ENCODE measurements at places on chromosomes 11 and 22. TPM values are rescaled to one million over a fixed set of nuclear protein-coding genes. Genes with fewer than 3 reads are reported as not detected.

The PRODH gene
- total RNA-seq = 12.4 TPM

The LRRC32 gene
- 83.7 TPM for total RNA-seq

- DNase-seq = no peak
Measured at GRCh38 chr11:21582791-21583190, 610.1 kb upstream of the ANO5 start.

DNA sequence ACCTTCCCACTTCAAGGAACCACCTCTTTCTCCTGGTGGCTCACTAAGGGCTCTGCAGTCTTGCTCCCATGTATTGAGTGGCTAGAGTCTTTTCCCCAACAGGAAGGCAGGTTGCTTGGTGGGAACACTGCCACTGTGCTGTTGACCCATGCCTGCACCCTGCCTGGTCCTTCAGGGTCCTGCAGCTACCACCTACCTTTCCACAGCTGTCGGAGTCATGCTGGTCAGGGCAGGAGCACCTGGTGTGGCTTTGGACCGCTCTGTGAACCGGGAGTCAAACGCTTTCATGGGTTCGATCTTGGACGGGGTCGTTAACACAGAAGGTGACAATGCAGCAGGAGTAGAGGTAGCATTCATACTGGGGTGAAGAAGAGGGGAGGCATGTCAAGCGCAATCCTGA is 56.1 kb downstream of the HIRA start:
- no peak for DNase-seq

- no peak for DNase-seq
Measured at GRCh38 chr11:82673631-82674030, 60.0 kb downstream of the FAM181B start.

The CDC42BPG gene
- total RNA-seq = 28.5 TPM

The LMNTD2 gene
- 8.8 TPM for total RNA-seq

DNA sequence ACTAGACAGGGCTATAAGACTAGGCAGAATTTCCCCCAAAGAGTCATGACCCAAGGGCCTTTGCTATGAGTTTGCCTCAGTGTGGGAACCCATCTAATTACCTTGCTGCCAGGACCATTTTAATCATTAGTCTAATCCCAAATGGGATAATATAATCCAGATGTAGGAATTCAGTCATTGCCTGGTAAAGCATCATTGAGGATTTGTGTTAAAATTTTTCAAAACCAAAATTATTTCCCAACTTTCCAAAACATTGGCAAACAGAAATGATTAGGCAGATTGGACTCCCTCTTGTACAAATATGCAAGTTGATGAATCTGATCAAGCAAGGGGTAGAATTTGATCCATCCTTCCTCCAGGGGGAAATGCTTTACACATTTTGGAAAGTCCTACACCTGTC is 16.2 kb upstream of the MMP13 start:
- DNase-seq = no peak

DNA sequence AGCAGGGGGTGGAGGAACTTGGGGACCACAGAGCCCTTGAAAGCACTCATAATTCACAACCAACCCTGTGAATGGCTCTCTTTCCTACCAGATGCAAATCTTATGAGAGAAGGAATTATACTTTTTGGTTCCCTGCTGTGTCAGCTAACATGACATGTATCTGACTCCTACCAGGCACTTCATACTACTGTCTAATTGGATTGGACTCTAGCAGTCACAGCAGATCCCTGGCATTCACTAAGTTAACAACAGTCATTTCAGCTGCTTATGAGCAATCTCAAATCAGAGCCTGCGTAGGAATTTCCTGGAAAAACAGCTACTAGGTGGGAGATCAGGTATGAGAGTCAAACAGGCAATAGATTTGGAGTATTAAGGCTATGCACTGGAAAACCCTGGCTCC is 11.1 kb upstream of the ENDOD1 start:
- no peak for DNase-seq

The C11orf87 gene
- total RNA-seq = 5.9 TPM

DNA sequence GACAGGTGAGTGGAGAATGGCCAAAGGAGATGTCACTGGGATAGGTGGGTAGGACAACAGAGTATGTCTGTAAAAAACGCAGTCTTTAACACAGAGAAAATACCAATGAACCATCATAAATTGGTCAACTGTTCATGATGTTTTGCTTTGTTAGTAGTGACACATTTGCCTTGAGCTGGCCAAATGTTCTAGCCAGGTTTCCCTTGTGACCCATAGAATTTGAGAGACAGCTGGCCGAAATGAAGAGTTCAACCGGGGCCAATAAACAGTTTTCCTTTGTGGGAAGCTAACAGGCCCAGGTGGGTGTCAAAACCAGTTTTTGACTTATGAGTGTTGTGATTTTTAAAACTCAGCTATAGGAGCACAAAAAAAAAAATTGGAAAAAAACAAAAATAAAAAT is 116.6 kb upstream of the BID start:
- DNase-seq = no peak

- peak; percentile 81 for DNase-seq
Measured at GRCh38 chr22:50293441-50294318, 13.8 kb downstream of the PLXNB2 start.

DNA sequence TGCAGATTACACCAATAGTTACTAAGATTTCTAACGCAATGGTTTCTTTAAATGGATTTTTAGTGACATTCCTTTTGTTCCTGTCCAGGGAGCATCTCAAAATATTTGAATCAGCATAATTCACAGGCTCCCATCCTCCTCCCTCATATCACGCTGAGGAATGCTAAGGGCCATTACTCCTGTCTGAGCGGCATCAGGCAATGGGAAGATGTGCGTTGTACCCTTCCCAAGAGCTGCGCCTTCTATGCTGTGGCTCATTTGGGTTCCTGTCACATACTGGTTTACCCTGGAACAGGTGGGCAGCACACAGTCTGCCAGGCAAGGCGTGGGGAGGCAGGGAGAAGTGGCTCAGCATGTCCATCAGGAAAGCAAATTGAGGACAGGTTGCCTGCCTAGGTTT is 121.9 kb downstream of the DBX1 start:
- no peak for DNase-seq

GRCh38 chr11:97140885-97141494 is 751.2 kb downstream of the JRKL start:
- DNase-seq = no peak

GRCh38 chr11:12166299-12167060 is 56.1 kb downstream of the MICAL2 start:
- DNase-seq = no peak

DNA sequence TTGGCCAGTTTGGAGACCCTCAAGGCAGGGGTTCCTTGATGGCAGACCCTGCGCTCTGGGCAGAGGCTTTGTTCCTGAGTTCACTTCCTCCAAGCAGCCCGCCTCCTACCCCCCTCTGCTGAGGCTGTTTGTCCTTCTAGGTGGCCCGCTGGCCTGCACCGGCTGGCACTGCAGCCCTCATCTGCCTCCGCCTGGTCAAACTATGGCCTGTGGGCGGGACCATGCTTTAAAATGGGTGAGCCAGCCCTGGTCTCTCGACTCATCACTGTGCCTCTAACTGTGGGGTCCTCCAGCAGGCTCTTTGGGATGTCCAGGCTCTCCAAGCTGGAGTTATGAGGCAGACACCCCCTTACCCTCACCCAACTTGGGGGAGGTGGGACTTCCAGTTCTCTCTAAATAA is 114.1 kb upstream of the SLC22A12 start:
- no peak for DNase-seq

DNA sequence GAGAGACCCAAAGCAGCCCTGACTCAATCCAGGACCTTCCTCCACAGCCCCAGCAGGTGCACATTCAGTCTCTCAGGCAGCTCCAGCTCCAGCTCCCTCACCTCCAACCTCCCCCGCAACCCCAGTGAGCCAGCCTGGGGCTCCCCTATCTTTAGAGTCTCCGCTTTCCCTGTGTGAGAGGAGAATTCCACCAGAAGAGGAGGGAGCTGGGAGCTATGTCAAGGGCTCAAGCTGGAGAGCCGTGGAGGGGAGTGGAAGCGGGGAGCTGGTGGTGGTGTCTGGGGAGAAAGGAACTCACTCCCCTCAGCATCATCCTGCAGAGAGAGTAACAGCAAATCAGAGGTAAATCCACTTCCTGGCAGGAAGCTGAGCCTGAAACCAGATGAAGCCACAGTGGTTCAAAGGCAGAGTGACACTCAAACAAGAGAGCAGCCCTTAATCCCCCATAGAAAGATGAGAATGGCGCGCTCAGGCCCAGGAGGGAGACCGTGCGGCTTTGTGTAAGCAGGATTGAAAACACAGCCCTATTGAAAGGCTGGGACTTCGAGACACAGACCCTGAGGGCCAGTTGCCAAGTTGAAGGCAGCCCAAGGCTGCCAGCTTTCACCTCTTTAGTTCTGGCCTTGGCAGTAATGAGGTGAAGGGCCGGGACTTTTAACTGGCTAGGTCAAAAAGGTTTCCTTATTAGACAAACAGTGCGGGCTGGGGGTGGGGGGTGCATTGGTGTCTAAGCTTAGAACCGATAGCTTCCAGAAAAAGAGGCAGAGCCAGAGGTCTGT is 21.4 kb upstream of the CDON start:
- no peak for DNase-seq

GRCh38 chr11:2762451-2762850 is 62.7 kb upstream of the KCNQ1OT1 start:
- DNase-seq = no peak

DNA sequence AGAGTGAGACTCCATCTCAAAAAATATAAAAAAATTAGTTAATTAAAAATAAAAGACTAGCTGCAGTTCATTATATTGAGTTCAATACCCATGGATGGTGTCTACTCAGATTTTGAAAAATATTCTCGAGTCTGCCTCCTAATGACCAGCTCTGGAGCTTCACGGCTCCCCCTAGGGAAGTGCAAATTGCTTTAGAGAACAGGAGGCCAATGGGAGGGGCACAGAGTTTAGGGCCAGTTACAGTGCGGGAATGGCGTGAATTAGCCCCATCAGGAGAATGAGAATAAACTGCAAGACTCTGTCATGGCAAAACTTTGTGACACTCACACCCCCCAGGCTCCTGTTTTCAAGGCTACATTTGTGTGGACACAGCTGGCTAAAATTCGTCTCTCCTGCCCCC is 4.6 kb downstream of the FGF4 start:
- DNase-seq = no peak

DNA sequence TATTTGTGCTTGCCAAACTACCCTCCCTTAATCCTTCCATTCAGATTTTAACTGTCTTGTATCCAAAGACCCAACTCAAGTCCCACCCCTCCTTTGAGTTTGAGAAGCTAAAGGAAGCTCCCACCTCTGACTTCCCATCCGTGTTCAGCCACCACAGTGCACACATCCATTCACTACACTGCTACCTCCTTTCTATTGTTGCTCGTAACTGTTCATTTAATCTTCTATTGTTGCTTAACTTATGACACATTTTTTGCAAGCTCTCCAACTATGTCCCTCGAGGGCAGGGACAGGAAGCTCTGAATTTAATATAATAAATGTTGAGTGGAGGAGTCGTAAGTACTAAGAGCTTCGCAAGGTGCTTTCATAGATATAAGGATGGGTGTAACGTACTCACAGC is 10.4 kb downstream of the LARGE1 start:
- DNase-seq = no peak

DNA sequence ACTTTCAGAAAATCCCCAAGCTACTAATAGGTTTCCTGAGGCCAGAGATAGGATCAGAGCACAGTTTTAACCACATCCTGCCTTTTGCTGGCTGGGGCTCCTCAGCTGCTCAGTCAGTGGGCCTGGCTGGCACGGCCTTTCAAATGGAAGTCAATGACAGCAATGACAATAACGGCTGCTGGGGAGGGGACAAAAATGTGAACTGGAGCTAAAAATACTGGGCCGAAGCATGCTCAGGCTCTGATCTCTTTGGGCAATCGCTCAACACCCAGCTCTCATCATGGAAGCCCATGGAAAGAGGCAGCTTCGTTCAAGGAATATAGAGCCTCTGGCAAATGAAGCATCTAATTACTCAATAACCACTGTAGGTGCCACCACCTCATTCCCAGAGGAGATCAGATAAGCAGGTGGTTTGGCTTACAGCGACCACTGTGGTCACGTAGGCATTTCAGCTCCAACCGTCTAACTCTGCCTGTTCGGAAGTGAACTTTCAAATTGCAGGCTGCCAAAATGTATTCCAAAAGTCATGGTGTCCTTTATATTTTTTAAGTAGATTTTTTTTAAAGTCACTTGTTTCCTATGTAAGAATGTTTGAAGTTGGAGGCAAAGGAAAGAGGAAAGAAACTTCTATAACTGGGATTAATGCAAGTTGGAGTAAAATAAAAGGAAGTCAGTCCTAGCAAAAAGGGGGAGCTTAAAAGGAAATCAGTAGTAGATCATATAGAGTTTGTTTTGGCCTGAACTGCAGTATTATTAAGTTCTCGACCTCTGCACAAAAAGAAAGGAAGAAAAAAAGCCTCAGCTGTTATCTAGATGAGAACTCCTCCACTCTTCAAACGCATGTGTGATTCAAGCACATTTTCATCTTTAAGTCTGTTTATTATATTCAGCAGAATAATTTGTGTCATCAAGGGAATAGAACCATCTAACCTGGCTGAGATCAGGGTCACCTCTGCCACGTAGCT is 14.1 kb downstream of the WT1 start:
- no peak for DNase-seq

GRCh38 chr22:22032906-22033802 is 50.6 kb upstream of the TOP3B start:
- DNase-seq = no peak

The SERGEF gene
- 46.4 TPM for total RNA-seq

GRCh38 chr11:33987975-33988580 is 63.5 kb upstream of the CAPRIN1 start:
- DNase-seq = peak; percentile 69

- peak; percentile 79 for DNase-seq
Measured at GRCh38 chr11:64339754-64340408, at the start of gene CCDC88B. TSS of gene CCDC88B (plus strand) at chr11:64340204. CDS start at chr11:64340267, 63 bp downstream.

- no peak for DNase-seq
Measured at GRCh38 chr22:40051322-40051721, 56.6 kb downstream of the FAM83F start.

DNA sequence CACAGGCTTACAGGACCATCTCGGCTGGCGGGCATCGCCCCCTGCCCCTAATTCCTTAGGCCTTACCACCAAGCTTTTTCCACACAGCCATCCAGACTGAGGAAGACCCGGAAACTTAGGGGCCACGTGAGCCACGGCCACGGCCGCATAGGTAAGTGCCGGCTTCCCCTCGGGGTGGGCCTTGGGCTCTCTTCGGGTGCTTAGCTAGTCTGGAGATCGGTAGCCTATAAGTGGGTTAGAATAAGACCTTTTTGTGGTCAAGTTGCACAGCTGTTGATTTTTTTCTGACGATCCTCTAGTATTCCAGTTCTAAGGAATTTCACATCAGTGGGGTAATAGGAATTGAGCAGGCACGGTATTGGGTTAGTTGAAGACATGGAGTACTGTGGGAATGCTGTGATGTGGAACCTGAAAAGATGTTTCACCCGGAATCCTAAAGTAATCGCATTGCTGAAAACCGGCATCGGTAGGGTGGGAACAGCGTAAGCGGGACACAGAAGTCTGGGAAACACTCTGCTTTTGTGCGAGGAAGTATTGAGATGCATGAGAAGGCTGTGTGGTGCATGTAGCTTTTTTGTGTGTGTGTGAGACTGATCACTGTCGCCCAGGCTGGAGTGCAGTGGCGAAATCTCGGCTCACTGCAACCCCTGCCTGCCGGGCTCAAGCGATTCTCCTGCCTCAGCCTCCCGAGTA is 669 bp downstream of the RPL27A start:
- no peak for DNase-seq

All from ureter (tissue), 1 donor.